ENCODE measurements at places on chromosomes 2 and 18. TPM values are rescaled to one million over a fixed set of nuclear protein-coding genes. Genes with fewer than 3 reads are reported as not detected.
A peak's percentile ranks its signal among the peaks of the same experiment; 100 is the strongest.

GRCh38 chr2:58480141-58480540 lies 239.0 kb upstream of the FANCL start:
- no peak for DNase-seq

Gene CDK15
- total RNA-seq = 0.26 TPM

GRCh38 chr2:128686497-128686859 lies 367.8 kb upstream of the HS6ST1 start:
- DNase-seq = peak; percentile 7

DNA sequence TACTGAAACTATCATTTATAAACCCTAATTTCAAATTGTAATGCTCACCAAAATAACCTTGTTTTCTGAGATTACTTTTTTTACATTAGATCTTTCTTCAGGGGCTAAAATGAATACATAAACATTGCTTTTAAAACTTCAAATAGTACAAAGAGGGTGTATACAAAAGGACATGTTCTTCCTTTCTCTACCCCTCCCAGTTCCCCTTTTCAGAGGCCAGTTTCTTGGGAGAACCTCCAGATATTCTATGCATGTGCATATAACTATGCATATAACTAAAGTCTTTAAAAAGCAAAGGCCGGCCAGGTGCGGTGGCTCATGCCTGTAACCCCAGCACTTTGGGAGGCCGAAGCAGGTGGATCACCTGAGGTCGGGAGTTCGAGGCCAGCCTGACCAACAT lies 10.6 kb upstream of the FAM117B start:
- DNase-seq = no peak

DNA sequence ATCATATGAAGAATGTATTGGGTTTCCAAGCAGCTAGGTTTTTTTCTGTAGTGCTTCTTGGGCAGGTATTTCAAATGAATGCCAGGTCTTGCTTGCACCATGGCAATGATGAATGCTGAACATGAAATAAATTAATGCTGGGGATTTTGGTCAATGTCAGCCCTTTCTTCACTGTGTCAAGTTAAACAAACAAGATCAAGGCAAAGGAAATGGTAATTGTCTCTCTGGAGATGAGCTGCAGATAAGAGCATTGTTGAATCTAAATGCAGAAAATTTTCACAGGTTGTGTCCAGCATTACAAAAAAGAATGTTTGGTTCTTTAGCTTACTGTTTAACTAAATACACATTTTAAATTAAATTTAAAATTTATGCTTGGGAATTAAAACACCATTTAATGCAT lies 144.3 kb downstream of the GPD2 start:
- DNase-seq = no peak

GRCh38 chr18:25832001-25832604 lies 258.3 kb downstream of the SS18 start:
- peak; percentile 3 for DNase-seq

Measured in bronchial epithelial cell (primary cell).